Right atrium auricular region (tissue), 2 donors: ENCODE measurements at places on chromosomes 13 and 19. TPM values are rescaled to one million over a fixed set of nuclear protein-coding genes. Genes with fewer than 3 reads are reported as not detected.

GRCh38 chr19:33641956-33642498 is 20.3 kb downstream of the CHST8 start:
- no peaks in the 10 kb centered on the region for H3K27me3 ChIP-seq
- no peak overlapping the region for H3K27ac ChIP-seq
- H3K4me3 ChIP-seq, result no peak overlapping the region

The P2RY11 gene
- total RNA-seq, result 0.30 TPM

- no peaks in the 10 kb centered on the region for H3K27me3 ChIP-seq
- no peaks in the 10 kb centered on the region for H3K4me1 ChIP-seq
- H3K36me3 ChIP-seq, result no peaks in the 10 kb centered on the region
- H3K4me3 ChIP-seq, result no peak overlapping the region
- no peak for DNase-seq
- H3K27ac ChIP-seq, result no peak overlapping the region
Measured at GRCh38 chr13:109093998-109094397, 464.6 kb downstream of the MYO16 start.

The CRX gene
- not detected for total RNA-seq

The PRTN3 gene
- total RNA-seq, result not detected

- H3K36me3 ChIP-seq, result no peaks in the 10 kb centered on the region
- DNase-seq, result no peak
- H3K4me1 ChIP-seq, result peaks cover 28% of the 10 kb centered on the region
Measured at GRCh38 chr13:27273658-27274425, 3.2 kb downstream of the RASL11A start.

- no peaks in the 10 kb centered on the region for H3K27me3 ChIP-seq
- peaks cover 9% of the 10 kb centered on the region for H3K4me1 ChIP-seq
- DNase-seq, result no peak
- H3K36me3 ChIP-seq, result no peaks in the 10 kb centered on the region
- no peak overlapping the region for H3K4me3 ChIP-seq
Measured at GRCh38 chr13:112177450-112178288, 110.7 kb downstream of the SOX1 start.

The ADGRE3 gene
- total RNA-seq, result not detected
